Esophagus muscularis mucosa (tissue), 4 donors: ENCODE measurements at places on chromosomes 1 and 21. TPM values are rescaled to one million over a fixed set of nuclear protein-coding genes. Genes with fewer than 3 reads are reported as not detected.

DNA sequence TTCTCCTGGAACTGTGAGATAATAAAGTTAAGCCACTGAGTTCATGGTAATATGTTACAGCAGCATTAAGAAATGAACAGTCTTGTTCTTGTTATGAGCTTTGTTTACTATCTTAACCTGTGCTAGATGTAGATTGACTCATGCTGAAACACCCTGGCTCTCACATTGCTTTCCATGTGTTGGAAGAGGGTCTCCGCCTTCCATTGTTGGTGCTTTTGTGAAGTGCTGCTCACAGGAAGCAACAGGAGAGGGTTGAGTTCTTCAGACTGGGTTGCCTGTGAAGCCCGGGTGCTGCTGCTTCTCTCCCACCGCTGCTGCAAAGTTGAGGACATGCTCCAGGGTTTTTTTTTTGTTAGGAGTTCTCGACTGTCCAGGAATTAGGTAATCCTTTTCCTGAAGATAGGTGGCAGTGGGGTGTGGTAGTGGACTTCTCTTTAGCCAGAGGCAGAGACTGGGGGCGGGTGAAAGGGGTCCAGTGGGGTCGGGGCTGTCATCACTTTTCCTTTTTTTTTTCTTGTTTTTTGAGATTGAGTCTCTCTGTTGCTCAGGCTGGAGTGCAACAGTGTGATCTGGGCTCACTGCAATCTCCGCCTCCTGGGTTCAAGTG lies 28.7 kb upstream of the HMGN1 start:
- H3K27ac ChIP-seq, result no peak overlapping the region
- no peak overlapping the region for H3K4me3 ChIP-seq

GRCh38 chr1:223189903-223190724 lies 47.1 kb upstream of the TLR5 start:
- H3K36me3 ChIP-seq, result no peaks in the 10 kb centered on the region
- no peaks in the 10 kb centered on the region for H3K4me1 ChIP-seq
- H3K4me3 ChIP-seq, result no peak overlapping the region
- DNase-seq, result no peak

GRCh38 chr1:48177257-48177656 lies 45.3 kb upstream of the SLC5A9 start:
- H3K4me3 ChIP-seq, result no peak overlapping the region
- no peaks in the 10 kb centered on the region for H3K36me3 ChIP-seq
- H3K27ac ChIP-seq, result no peak overlapping the region
- H3K27me3 ChIP-seq, result no peaks in the 10 kb centered on the region

GRCh38 chr1:89361681-89362080 lies 2.2 kb upstream of the GBP6 start:
- no peak overlapping the region for H3K27ac ChIP-seq
- H3K4me3 ChIP-seq, result no peak overlapping the region
- peaks cover 15% of the 10 kb centered on the region for H3K4me1 ChIP-seq
- DNase-seq, result no peak
- no peaks in the 10 kb centered on the region for H3K36me3 ChIP-seq

- no peaks in the 10 kb centered on the region for H3K27me3 ChIP-seq
- DNase-seq, result no peak
- H3K36me3 ChIP-seq, result peaks cover 14% of the 10 kb centered on the region
- no peak overlapping the region for H3K27ac ChIP-seq
- peaks cover 25% of the 10 kb centered on the region for H3K4me1 ChIP-seq
- H3K4me3 ChIP-seq, result no peak overlapping the region
These were observed 1.3 kb upstream of the GPATCH4 start for GRCh38 chr1:156602557-156602993.

The NR0B2 gene
- not detected for total RNA-seq

The BLACAT1 gene
- not detected for total RNA-seq

The RHD gene
- not detected for total RNA-seq

The FAM110D gene
- 8.5 TPM for total RNA-seq
